H1 (cell line): ENCODE measurements at places on chromosomes 5 and 9.

GRCh38 chr5:163089230-163089629 is 348.2 kb upstream of the CCNG1 start:
- DNase-seq, result no peak

GRCh38 chr5:170504616-170505266 is 921 bp downstream of the KCNIP1 start:
- no peak for DNase-seq

DNA sequence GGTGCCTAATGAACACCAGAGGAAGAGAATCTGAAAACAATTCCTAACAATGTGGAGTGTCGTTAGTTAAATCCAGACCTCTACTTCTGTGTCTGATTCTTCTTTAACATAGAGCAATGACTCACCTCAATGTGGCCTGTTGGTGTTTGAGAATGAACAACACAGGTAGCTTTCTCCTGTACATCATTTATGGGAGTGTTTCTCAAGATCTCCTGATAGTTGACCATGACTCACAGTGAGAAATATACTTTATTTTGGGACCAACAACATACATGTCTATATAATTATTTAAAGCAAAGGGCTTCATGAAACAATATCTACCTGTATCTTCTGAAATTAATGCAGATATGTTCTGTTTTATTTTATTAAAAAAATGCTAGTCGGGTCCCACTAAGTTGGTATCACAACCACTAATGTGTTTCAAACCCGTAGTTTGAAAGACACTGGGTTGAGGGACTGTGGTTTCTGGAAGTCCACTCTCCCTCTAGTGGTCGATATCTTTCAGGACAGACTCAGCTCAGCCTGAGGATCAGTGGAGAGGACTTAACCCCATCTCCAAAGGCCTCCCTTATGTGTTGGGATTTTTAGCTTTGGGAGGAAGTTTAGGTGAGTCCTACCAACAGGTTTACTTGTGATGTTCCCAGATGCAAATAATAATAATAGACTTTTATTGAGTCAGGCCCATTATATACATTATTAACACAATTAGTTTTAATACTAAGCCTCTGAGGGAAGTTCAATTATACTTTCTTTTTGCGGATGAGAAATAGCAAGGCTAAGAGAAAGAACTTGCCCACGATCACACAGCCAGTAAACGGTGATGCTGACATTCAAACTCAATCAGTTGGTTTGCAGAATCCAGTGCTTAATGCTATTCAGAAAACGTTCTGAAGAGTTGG is 70.0 kb upstream of the KLF9 start:
- no peak for DNase-seq

GRCh38 chr9:133607976-133608375 is 1.2 kb downstream of the FAM163B start:
- no peak for DNase-seq

DNA sequence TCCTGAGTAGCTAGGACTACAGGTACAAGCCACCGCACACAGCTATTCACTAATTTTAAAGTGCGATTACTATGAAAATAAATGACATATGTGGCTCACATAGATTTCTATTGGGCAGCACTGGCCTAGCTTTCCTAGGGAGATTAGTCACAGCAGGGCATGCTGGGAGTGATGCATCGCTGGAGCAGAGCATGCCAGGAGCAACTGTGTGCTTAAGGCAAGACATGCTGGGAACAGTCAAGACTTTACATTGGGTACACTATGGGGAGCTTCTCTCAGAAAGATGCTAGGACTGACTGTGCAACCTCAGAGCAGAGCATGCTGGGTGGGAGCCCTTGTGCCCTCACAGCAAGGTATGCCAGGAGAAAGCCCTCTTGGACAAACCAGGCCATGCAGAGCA is 9.3 kb downstream of the ST6GALNAC6 start:
- DNase-seq, result no peak

DNA sequence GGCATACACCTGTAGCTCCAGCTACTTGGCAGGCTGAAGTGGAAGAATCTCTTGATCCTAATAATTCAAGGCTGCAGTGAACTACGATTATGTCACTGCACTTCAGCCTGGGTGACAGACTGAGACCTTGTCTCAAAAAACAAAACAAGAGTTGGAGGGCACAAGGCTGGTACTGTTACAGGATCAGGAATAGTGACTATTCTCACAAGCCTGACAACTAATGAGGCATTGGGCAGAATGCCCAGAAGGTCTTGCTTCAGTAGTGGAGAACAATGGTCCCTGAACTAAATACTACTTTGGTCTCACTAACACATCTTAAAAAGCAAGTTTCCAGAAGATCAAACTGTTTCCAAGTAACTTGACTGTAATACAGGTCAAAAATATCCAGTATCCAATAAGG is 182.9 kb upstream of the RFX3 start:
- DNase-seq, result no peak

GRCh38 chr9:36945999-36946398 is 88.1 kb downstream of the PAX5 start:
- no peak for DNase-seq

GRCh38 chr5:124772457-124773200 is 26.2 kb upstream of the ZNF608 start:
- no peak for DNase-seq

GRCh38 chr9:106970219-106970975 is 107.4 kb downstream of the ZNF462 start:
- no peak for DNase-seq

DNA sequence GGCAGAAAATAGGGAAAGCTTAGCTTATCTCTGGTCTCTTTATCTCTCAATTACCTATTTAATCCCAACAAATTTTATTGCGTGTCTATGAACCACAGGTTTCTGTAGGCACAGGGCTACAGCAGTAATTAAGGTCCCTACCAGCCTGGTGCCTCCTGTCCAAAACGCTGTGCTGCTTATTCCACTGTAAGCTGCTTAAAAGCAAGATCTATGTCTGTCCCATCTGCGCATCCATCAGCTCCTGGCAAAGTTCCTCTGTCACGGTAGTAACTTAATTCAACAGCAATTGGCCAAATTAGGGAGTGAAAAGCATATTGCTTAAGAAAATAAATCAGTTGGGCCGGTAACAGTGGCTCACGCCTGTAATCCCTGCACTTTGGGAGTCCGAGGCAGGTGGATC is 235.8 kb upstream of the VLDLR start:
- no peak for DNase-seq

- no peak for DNase-seq
Measured at GRCh38 chr9:29241320-29241719, 1668.0 kb upstream of the C9orf72 start.

- no peak for DNase-seq
Measured at GRCh38 chr9:122158202-122158601, 1.4 kb downstream of the NDUFA8 start.

GRCh38 chr9:130260816-130261765 is 4.5 kb upstream of the HMCN2 start:
- DNase-seq, result no peak

DNA sequence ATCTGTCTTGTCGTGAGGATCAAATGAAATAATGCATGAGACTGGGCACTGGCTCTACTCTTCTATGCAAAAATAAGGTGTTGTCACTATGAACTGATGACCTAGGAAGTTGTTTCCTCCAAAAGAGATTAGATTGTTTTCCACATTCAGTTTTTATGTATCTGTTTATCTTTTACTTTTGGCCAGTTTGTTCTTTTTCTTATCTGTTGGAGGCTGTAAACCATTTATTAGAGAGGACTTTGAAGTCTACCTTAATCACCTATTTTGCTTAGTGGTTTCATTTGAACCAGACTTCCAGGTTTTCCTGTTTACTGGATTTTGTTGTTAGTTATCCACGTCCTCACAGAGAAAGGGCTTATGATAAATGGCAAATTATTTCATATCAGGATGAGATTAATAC is 21.5 kb upstream of the GDA start:
- DNase-seq, result no peak

DNA sequence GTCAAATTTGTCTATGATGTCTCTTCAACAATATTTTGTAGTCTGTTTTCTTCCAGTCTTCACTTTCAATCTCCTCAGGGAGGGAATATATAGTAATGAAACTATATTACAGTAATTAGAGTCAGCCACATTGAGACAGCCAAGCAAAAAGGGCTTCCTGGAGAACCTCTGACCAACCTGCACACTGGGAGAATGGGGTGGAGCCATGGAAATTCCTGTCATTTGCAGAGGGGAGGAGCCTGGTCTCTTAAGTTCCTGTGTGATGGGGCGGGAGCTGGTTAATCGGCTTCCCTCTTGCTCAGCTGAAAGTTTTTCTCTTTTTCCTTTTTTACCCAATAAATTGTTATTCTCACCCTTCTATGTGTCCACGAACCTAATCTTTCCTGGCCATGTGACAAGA is 1220.0 kb downstream of the PTPRD start:
- no peak for DNase-seq

GRCh38 chr9:18427691-18428090 is 46.3 kb upstream of the ADAMTSL1 start:
- DNase-seq, result no peak

- no peak for DNase-seq
Measured at GRCh38 chr5:133147815-133148567, 96.2 kb downstream of the HSPA4 start.

GRCh38 chr5:98570010-98570409 is 203.5 kb upstream of the RGMB start:
- DNase-seq, result no peak

- no peak for DNase-seq
Measured at GRCh38 chr9:36623280-36623679, 50.6 kb downstream of the MELK start.

GRCh38 chr5:57174890-57175510 is 1.1 kb downstream of the GPBP1 start:
- DNase-seq, result no peak

DNA sequence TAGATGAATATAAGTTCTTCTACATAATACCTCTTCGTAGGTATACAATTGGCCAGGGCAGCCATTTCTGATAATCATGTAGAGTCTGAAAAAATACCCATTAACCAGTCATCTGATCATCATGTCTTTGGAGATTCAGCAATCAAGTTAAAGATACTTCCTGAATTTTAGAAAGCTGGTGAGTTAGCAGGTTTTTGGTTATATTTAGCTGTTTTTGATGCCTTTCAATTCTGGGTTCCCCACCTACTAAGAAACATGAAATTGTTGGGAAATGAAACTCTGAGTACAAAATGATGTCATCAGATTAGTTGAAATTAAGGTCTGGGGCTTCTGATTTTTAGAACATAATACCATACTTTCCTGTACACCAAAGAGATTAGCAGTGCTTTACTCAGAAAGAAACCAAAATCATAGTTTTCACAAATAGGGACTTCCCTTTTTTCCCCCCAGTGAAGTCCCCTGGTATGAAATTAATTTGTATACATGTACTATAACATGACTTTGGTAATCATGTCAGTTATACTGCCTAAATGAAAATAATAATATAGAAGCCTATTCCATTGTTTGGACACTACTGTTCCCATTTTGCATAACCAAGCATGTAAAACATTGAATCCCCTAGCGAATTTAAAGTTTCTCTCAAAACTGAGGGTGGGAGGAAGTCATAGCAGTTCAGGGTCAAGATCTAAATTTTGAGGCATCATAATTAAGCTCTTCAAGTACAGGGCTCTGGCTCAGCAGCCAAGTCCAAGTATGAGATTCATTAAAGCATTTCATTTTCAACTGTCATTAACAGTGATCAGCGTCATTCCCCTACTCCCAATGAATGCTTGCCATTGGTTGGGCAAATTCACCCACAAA is 17.9 kb downstream of the PRLR start:
- DNase-seq, result no peak

DNA sequence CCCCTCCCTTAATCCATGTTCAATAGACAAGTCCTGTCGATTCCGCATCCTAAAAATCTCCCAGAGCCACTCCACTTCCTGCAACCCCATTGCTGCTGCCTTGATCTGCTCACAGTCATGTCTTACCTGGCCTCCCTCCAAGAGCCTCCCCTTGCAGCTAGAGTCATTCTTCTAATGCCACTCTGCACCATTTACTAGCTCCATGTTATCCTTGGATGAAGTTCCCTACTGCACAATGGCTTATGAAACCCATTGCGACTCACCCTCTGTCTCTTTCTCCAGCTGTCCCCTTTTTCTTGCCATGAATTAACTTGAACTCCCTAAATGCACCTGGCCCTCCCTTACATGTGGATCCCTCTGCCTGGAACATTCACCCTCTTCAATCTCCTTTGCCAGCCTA is 39.5 kb downstream of the MEGF10 start:
- no peak for DNase-seq

DNA sequence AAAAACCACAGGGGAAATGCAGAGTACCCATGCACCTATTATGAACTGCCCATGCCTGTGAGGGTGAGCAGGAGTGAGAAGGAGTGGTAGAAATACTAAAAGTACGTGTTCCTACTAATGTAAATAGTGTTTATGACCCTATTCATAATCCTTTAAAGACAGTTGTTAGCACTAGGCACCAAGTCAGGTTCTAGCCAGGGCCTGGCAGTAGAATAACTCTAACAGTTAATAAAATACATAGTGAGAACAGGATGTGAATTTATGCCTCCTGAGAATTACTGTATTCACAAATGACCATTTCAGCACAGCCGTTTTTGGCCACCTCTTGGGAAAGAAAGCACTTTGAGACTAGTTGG is 103.2 kb upstream of the TARS1 start:
- DNase-seq, result no peak

DNA sequence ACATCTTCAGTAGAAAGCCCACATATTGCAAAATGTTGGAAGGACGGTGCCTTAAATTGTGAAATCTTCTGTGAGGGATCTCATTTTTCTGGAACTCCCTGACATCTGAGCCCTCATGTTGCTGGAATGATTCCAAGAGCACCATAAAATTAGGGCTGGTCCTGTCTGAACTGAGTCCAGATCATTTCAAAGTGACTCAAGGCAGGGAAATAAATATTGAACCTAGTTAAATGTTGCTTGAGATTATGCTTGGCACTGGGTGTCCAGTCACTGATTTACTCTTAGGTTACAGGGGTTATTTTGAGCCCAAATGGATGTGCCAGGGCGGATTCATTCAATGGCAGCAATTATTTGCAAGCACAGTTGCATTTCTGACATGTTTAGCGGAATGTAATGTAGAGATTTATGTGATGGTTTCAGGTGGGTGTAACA is 437.0 kb downstream of the PIK3R1 start:
- no peak for DNase-seq

GRCh38 chr9:95449016-95449415 is 67.8 kb downstream of the PTCH1 start:
- no peak for DNase-seq

DNA sequence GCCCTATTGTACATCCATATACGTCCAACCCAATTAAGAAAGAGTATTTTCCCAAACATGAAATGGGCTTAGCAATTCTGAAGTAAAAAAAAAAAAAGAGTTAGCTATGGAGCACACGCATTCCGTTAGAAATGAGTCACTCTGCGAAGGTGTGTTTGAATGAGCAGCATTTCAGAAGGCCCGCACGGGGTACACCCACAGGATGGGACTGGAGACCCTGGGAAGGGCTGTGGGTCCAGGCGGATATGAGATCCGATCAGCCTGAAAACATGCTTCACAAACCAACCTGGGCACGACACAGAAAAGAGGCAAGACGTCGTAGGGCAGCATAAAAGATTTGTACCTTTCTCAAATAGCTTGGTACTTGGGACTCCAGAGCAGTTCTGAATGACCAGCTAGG is 173.9 kb upstream of the KLF9 start:
- no peak for DNase-seq
